ENCODE measurements at places on chromosomes 3 and 15. TPM values are rescaled to one million over a fixed set of nuclear protein-coding genes. Genes with fewer than 3 reads are reported as not detected.

GRCh38 chr3:172698631-172699030 lies 12.2 kb downstream of the NCEH1 start:
- DNase-seq = no peak

Gene ISLR
- total RNA-seq = 0.13 TPM

GRCh38 chr3:155572085-155572484 lies 172.8 kb downstream of the PLCH1 start:
- no peak for DNase-seq

DNA sequence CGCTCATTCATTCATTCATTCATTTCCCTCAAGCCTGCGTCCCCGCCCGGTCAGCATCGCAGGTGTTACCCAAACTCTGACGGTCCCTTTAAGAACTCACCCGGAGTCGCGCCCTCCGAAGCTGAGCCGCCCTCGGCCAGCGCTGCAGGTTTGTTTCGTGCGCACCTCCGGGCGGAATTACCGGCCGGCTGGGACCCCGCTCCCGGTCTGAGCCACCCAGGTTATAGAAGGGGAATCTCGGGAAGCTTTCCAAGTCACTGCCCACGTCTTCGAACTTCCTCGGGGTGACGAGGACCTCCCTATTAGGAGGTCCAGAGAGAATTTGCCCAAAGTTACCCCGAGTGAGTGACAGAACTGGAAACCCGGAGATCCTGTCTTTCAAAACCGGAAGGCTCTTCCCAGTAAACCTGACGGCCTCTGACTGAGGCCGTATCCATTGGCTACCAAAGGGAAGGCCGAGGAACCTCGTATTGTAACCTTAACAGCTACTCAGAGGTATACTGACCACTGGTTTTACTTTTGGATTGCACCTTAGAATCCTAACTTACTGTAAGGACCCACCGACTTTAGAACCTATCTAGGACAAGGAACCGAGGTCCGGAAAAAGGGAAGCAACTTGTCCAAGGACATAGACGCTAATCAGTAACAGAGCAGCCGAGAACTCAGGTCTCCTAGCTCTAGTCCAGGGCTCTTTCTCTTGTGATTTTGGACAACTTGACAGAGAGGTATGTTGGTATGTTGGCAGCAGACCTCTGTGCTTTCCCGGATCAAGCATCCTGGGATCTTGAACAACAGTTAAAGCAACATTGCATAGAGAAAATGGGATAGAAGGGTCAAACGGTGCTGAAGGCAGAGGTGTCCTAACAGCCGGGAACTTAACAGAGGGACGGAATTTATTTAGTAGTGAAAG lies 788 bp upstream of the DLG1 start:
- no peak for DNase-seq

Gene ARPC4
- 317 TPM for total RNA-seq

Gene MAP4
- 41.2 TPM for total RNA-seq

- DNase-seq = no peak
Observed at GRCh38 chr3:191492601-191493000, 31.6 kb downstream of the PYDC2 start.

Gene PLXNB1
- 13.9 TPM for total RNA-seq

GRCh38 chr3:36455406-36455805 lies 75.1 kb downstream of the STAC start:
- no peak for DNase-seq

Gene NEO1
- 5.3 TPM for total RNA-seq

DNA sequence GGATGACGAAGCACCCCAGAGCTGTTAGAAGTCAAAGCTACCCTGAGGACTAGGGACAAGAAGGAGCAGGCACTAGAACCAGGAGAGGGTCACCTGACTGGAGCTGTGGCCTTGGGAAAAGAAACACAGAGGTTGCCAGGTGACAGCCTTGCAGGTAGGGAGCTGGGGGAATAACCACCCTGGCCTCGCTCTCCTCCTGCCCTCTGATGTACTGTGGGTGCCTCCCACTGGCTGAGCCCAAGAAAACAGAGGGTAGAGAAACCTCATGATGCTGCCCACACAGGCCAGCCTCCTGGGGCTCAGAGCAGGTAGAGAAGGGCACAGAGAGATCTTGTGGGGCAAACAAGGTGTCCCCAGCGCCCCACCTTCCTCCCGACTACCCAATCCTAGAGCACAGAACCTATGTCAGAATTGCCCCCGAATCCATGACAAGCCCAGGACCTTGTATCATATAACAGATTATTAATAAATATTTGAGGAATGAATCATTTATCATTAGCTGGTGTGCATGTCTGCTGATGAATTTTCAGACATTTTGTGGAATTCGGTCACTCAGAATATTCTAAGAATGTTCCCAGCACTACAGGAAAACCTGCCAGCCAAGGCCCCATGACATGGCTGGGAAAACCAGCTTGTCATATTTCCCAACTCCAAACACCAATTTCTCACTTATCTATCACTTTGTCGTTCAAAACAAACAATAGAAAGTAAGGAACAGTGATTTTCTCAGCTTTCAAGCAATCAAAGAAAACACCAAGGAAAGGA lies 59.8 kb upstream of the MEX3B start:
- DNase-seq = no peak

DNA sequence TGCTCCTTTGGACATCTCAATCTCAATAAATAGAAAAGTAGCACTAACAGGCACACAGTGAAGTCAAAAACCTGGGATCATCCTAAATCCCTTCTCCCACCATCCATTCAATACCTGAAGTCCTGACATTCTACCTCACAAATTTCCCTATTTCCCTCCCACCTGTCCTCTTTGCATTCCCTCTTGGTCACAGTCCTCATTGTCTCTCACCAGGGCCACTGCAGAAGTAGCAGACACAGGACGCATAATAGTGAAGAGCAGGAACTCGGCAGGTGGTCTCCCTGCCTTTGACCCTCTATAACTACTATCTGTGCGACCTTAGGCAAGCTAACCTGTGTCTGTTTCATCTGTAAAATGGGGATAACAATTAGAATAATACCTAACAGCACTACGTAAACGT lies 2.3 kb downstream of the THOC7 start:
- no peak for DNase-seq

Gene ZKSCAN7
- 1.4 TPM for total RNA-seq

Gene FANCD2OS
- total RNA-seq = not detected

DNA sequence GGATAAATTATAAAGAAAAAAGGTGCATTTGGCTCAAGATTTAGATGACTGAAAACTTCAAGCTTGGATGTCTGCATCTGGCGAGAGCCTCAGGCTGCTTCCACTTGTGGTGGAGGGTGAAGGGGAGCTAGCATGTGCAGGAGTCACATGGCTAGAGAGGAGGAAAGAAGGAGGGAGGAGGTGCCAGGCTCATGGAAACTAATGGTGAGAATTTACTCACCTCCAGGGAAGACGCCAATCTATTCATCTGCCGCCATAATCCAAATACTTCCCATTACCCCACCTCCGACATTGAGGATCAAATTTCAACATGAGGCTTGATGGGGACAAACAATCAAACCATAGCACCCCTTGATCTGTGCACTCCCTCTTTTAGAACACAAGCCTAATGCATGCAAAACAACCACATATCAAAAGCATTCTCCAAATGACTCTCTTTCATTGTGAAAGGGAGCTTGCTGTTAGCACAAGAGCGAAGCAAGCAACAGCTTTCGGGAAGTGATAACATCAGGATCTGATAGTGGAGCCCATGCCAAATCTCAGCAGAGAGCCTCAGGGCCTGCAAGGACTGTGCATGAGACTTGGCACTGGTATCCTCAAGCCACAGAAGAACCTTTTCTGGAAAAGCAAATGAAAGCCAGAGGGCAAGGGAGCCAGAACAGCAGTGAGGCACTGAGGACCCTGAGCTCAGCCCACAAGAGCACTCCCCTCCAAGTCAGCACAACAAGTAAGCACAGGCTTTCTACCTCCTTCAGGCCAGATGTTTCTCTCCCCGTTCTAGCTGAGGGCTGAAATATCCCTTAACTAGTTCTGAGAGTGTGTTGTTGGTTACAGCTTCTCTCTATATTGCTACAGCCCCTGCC lies 50.2 kb upstream of the THBS1 start:
- DNase-seq = no peak

DNA sequence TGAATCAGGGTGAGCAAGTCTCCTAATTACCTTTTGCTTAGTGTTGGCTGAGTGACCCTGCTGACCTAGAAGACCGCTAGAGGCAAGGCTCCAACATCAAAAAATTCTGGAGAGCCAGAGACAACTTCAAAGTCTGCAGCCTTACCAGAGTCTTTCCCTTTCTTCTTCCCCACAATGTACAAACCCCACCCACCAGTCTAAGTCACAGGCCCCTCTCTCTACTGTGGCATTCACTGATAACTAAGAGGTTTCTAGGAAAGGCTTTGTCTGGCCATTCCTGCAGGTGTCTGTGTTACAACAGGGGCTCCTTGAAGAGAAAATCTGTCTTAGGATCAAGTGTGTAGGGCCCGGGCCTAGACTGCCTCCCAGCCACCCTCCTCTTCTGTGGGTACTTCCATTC lies 525 bp downstream of the MYH15 start:
- DNase-seq = no peak

DNA sequence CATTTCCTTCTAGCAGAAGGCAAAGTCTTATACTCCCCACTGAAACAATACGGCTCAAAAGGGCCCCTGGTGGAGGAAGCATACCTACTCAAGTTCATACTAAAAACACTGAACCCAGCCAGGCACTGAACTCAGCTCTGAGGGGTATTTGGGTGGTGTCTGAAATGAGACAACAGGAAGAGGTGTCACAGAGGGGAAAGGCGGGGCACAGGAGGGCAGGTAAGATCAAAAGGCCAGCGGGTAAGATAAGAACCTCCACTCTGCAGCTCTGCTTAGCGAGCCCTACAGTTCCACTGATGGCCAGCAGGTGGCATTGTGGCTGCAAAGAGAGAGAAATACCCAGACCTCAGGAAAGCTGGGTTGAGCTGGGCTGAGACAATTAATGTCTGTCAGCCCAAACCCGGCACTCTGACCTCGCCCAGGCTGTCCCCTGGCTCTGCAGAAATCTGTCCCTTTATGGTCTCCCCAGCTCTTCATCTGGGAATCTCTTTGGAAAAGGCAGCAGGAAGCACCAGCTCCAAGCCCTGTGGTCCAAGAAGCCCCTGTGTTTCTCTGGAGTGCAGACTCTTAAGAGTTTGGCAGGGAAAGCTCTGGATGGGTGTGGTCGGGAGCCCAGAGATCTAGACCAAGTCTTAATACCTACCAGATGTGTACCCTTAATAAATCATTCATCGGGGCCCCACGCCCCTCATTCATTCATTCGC lies 8.4 kb downstream of the MFGE8 start:
- DNase-seq = peak; percentile 72

DNA sequence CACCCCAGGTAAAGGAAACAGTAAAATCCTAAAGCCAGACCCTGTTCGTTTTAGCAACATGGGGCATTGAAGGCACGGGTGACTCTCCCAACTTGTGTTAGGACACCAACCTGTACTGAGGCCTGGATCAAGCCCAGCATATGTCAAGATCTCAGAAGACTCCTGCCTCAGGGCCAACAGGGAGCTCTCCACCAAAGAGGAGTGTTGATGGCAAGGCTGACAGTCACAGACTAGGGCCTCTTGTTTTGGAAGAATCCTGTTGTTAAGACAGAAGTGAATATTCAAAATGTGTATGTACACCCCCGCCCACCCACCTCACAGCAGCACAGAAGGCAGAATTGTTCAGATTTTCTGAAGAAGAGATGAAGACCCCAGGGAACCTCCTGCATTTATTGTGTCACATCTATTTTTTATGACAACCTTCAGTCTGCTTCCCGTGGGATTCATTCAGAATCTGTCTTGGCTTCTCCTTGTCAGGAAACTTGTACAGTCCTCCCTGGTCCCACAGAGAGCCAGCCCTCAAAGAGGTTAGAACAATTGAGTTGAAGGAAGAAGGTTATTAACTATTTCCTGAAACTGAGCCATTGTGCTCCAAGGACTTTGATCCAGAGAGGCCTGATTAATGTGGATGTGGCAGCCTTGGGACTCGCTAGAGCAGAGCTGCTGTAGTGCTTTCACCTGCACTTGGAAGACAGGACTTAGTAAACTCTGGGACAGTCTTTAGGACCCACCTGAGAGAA lies 61.7 kb upstream of the PLXNA1 start:
- DNase-seq = no peak

- DNase-seq = no peak
Observed at GRCh38 chr15:80106051-80106450, 46.6 kb downstream of the ZFAND6 start.

- DNase-seq = peak; percentile 24
Observed at GRCh38 chr3:114362815-114363214, 69.0 kb downstream of the TIGIT start.

- DNase-seq = peak; percentile 51
Observed at GRCh38 chr3:141431411-141432378, 55.1 kb upstream of the RASA2 start.

DNA sequence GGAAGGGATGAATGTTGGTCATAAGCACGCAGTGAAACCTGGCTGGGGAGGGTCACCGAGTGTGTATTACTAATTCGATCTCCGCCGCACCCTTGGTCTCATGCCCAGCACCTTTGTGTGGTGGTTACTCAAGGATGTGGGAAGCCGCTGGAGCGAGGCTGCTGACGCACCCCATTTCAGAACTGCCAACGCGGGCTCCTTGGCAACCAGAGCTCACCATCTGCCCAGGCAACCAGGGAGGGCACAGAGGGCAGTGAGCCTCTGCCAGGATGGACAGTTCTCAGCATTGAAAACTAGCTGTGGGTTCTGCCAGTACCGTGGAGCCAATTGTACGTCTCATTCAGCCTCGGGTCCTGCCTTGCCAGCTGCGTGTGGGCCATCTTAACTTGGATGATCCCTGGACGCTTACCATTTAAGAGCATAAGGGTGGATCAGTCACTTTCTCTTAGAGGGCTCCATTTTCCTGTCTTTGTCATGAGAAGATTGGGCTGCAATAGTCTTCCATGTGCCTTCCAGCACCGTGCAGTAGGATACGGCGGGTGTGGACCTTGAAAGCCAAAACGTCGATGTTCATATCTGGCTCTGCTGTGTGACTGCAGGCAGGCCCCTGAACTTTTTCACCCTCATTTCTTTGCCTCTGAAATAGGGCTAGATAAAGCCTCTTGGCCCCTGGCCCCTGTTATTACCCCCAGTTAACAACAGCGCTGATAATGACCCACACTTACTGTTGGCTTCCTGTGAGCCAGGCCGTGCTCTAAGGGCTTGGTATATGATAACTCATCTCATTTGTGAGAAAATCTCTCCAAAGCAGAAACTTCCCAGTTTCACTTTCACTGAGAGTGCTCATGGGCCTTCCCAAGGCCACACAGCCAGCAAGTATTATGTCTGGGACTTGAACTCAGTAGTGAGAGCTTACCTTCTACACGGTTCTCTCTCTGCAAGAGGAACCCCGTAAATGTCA lies 238.8 kb downstream of the OPA1 start:
- DNase-seq = no peak

Gene CLDN18
- total RNA-seq = not detected

GRCh38 chr15:86837294-86838061 lies 757.8 kb downstream of the AGBL1 start:
- DNase-seq = peak; percentile 57

DNA sequence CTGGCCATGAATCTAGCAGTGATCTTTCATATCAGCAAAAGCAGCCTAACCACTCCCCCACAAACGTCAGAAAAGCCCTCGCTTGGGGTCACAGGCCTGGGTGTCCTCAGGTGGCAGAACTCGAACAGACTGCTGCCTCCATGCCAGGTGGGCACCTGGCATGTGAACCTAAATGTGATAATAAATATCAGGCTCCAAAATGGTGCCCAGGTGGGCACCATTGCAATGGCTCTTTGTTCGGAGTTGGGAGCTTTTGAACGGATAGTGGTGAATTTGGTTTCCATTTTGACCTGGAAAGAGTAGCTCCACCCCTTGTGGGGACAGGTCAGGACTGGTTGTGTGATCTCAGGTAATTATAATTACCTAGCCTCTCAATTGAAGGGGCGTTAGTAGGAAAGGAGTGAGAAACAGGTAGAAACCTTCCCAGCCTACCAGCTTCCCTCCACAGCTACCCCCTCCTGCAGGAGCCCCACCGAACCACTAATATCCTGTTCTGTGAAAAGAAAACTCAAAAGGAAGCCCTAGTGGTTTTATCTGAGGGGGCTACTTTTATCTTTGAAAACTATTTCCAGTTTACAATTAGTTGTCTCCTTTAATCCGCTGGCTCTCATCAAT lies 18.1 kb downstream of the MYO1E start:
- DNase-seq = no peak
